Nasal cavity respiratory epithelium epithelial cell of viscerocranial mucosa (primary cell): ENCODE measurements at places on chromosomes 12 and 14. TPM values are rescaled to one million over a fixed set of nuclear protein-coding genes. Genes with fewer than 3 reads are reported as not detected.

The KRT73 gene
- not detected in 2 replicates for total RNA-seq

The FBRSL1 gene
- 5.8 and 14.1 TPM in 2 replicates for total RNA-seq

The MGP gene
- not detected in 2 replicates for total RNA-seq

The PAH gene
- not detected in 2 replicates for total RNA-seq

The DDN gene
- 0.28 and 0.68 TPM in 2 replicates for total RNA-seq

The CLEC7A gene
- total RNA-seq, result under 0.01 and 1.9 TPM in 2 replicates

The CD163L1 gene
- under 0.01 and 0.14 TPM in 2 replicates for total RNA-seq

The IL26 gene
- total RNA-seq, result not detected in 2 replicates
